ENCODE measurements at places on chromosomes 7 and 10.

- DNase-seq = no peak
Observed at GRCh38 chr7:74231232-74231590, 21.4 kb downstream of the LAT2 start.

DNA sequence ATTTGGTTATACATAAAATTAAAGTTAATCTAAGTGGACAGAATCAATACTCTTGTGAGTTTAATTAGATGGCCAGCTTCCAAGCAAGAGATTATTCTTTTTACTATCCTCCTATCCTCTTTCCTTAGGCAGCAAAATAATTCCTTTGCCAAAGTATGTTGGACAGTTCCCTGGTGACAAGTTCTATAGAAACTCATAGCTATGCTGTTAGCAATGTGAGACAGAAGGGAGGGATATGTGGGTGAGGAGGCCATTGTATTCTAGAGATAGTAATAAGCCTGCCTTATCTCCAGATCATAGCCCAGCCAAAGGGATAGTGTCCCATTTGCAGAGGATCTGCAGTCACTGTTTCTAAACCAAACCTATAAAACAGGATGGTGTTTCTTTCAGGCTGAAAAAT lies 181.6 kb upstream of the HDAC9 start:
- DNase-seq = no peak

- DNase-seq = no peak
Observed at GRCh38 chr7:1322240-1323110, 89.8 kb downstream of the UNCX start.

- DNase-seq = no peak
Observed at GRCh38 chr7:51246258-51247245, 70.1 kb downstream of the COBL start.

DNA sequence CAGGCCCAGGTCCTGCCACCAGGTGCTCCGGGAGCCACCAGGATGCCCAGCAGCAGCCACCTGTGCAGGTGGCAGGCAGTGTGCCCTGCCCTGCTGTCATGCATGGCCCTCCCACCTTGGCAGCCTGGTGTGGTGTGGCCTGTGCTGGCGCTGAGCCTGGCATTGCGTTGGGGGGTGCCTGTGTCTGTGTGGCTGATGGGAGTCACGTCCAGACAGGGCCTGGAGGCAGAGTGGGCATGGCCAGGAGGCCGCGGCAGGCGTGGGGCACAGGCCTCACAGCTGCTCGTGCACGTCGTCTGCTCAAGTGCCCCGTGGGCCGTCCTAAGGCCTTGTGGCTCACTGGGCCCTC lies 8.7 kb downstream of the TTYH3 start:
- DNase-seq = no peak

DNA sequence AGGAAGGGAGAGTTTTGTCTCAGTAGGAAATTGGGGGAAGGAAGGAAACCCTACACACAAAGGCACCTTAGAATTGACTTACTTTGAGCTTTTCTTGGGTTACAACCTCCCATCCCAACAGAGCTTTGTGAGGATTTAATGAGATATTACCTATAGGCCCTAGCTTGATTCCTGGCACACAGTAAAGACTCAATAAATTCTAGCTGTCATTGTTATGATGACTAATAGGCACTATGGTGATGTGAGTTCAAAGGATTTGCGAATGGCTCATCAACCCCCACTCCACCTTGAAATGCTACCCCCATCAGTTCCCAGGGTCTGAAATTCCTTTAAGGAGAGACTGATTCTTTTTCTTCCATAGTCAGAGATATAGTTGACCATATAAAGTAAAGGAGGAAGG lies 67.9 kb upstream of the SMNDC1 start:
- no peak for DNase-seq

- no peak for DNase-seq
Observed at GRCh38 chr7:6553448-6554044, 2.3 kb upstream of the GRID2IP start.

DNA sequence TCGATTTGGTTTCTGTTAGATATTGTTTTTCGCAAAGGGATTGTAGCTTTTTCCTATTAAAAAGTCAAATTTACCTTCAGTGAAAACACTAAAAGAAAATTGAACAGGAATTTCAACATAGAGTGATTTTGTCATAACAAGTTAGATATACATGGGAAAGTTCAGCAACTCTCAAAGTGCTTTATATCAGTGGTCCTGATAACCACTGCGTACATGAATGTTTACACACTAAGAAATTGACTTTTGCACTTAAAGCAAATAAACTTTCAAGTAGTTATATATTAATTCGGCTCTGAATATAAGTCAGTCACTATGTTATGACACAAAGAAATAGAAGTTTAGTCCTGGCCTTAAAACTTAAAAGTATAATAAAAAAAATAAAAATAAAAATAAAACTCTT lies 101.3 kb upstream of the DKK1 start:
- no peak for DNase-seq

- DNase-seq = no peak
Observed at GRCh38 chr7:72444026-72444776, 32.1 kb upstream of the CALN1 start.

GRCh38 chr10:107665459-107665858 lies 501.0 kb upstream of the SORCS1 start:
- no peak for DNase-seq

DNA sequence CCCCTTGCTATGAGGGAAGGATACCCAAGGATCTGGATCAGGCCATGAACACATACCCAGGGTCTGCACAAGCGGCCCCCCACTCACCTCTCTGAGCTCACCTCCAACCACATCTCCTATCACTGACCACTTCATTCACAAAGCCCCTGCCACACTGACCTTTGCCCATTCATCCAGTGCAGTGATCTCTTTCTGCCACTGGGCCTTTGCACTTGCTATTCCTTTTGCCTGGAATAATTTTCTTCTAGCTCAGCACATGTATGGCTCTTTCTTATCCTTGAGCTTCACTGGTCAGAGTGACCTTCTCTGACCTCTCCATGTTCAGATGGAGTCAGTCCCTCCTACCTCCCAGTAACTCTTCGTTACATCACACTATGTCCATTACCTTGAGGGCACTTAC lies 48.3 kb downstream of the ADRA2A start:
- DNase-seq = no peak

- no peak for DNase-seq
Observed at GRCh38 chr7:80918399-80918798, 452 bp downstream of the SEMA3C start.

GRCh38 chr7:23410446-23411183 lies 59.7 kb downstream of the IGF2BP3 start:
- DNase-seq = no peak

GRCh38 chr10:76935941-76936613 lies 701.5 kb downstream of the KCNMA1 start:
- DNase-seq = no peak

DNA sequence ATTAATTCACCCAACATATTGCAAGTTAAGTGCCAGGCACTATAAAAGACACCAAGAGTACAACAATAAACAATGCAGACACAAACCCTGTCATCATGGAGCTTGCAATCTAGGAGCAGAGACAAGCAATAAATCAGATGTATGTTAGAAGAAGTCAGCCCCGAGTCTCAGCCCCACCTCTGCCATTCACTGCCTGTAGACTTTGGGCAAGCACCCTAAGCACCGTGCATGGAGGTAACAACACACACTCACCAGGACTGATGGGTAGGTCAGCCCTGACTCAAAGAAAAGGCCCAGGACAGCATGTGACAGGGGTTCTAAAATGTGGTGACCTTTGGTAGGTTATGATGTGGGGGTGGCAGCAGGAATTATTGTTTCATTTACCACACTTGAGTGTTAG lies 49.3 kb upstream of the PLEKHA1 start:
- DNase-seq = no peak

DNA sequence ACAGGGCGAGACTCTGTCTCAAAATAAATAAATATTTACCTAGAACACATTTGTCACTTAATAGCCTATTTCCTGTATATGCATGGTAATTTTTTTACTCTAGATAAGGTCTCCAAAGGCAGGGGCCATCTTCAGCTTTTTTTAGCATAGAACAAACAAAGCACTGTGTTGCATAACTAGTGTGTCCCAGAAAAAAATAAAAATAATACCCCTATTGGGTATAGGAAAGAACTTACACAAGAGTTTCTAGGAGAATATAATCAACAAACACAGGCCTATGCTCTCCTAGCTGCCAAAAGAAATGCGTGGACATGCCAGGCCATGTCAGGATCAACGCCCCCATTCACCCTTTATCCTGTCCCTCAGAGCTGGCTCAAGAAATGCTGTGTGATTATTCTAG lies 103.6 kb downstream of the PARD3 start:
- no peak for DNase-seq

DNA sequence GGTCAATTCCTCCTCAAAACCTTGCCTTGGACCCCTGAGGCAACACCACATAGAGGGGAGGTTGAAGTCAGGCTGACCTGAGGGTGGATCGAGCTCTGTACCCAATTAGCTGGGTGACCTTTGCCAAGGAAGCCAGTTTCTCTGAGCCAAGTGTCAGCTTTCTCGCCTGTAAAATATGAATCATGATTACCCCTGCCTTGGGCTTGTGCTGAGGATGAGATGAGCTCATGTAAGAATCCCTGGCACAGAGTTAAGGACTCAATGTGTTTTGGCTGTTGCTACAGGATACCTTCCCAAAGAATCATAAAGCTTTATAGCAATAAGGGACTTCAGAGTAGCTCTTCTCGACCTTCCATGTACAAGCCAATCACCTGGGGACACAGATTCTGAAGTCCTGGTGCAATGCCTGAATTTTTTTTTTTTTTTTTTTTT lies 43.5 kb upstream of the CACUL1 start:
- no peak for DNase-seq

DNA sequence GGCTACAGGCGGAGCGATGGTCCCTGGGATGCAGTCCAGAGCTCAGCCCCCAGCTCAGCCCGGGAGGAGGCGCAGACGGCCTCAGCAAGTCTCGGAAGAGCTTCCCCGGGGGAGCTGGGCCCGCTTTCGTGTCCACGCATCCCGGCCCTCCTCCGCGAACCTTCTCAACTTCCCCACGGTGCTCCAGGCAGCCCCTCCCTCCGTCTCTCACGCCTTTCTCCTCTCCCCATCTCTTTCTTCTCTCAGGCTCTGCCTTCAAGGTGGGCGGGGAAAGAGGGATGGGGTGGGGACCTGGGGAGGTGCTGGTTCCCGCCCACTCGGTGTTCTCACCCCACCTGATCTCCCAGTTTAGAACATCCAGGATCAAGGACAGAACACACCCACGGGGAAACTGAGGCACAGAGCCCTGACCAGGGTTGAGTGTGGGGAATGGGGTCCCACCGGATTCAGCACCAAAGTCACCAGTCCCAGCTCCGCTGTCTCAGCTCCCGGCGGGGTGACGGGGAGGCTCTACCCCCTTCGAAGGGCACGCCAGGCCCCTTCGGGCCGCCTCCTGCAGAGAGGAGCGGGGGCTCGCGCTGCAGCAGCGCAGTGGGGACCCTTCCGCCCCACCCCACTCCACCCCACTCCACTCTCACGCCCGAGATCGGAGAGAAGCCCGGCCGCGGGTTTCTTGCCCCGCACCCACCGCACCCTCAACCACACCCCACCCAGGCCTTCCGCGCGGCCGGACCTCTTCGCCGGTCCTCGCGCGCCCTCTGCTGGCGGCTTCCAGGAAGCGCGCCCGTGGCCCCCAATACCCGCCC lies 18.2 kb downstream of the POLL start:
- peak; percentile 78 for DNase-seq

DNA sequence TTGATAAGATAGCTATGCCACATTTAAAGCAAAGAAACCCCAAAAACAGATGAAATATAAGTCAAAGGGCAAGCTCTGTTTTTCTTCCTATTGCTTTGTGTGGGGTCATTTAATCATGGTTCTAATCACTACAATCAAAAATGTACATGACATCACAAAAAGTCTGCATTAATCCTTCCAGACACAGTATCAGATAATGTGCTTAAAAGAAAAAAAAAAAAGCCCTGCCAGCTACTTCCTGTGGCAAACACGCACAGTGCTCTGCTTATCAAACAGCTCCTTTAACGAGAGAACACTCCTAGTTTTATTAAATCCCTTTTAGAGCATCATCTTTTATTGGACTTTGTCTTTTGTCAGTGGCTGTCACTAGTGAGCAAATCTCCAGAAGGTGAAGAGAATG lies 1005.8 kb downstream of the GATA3 start:
- no peak for DNase-seq

DNA sequence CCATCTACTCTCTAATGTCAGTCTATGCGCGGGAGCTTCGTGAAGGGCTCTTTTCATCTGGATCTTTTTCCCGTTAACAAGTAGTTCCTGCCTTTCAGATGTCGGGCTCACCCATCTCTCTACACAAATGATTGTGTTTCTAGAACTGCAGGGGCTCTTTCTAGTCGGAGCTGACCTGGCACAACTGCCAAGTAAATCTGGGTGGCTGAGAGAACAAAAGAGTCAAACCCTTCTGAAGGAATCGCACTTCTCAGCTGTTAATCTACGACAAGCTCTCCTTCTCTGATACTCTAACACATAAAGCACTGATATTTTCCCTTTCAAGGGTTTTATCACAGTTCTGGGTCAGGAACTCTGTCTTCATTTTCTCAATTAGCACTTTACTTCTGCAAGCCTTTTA lies 144.7 kb downstream of the NRP1 start:
- DNase-seq = no peak

GRCh38 chr10:98316170-98316569 lies 48.2 kb upstream of the LOXL4 start:
- DNase-seq = no peak

GRCh38 chr10:29105516-29106215 lies 183.2 kb upstream of the LYZL1 start:
- no peak for DNase-seq

DNA sequence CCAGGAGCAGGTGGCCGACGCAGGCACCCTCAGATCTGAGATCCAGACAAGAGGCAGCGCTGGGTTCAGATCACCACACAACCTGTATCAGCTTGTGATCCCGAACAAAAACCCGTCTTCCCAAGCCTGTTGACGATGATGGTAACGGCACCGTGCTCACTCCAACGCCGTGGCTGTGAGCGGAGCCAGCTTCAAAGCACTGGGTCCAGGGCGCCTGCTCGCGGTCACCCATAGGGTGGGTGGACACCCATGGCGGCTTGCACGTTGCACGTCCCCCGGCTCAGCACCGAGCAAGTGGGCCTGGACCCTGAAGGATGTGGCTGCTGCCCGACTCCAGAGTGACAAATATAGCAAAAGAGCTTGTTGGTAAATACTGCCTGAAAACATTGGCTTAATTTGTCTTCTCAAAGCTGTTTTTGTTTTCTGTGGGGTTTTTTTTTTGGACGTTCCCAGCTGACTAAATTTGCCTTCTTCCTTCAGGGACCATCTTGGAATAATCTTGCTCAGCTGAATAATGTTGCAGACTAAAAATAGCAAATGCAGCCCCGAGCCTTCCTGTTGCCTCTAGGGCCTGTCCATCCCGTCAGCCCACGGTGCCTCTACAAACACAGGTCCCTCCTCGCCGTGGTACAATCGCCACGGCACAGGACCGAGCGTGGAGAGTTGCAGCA lies 41.0 kb downstream of the FOXK1 start:
- no peak for DNase-seq
